H54 (cell line): ENCODE measurements at places on chromosomes 5 and 9.
A peak's percentile ranks its signal among the peaks of the same experiment; 100 is the strongest.

DNA sequence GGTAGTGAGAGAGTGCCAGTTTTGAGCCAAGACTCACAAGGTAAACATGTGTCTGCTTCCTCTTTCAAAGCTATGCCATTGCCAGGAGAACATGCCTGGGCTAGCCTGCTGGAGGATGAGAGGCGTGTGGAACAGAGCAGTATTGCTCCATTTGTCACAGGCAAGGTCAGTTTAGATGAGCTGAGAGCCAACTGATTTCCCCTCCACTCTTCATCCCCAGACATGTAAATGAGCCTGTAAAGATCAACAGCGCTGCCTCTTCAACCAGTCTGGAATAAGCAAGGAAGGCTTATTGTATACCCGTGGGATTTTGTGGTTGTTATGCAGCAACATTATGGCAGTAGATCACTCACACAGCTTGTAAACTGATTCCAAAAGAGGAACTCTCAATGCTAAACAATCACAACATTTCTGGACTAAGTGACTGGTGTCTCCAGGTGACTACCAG, 8.2 kb upstream of the GDNF start:
- DNase-seq: no peak

DNA sequence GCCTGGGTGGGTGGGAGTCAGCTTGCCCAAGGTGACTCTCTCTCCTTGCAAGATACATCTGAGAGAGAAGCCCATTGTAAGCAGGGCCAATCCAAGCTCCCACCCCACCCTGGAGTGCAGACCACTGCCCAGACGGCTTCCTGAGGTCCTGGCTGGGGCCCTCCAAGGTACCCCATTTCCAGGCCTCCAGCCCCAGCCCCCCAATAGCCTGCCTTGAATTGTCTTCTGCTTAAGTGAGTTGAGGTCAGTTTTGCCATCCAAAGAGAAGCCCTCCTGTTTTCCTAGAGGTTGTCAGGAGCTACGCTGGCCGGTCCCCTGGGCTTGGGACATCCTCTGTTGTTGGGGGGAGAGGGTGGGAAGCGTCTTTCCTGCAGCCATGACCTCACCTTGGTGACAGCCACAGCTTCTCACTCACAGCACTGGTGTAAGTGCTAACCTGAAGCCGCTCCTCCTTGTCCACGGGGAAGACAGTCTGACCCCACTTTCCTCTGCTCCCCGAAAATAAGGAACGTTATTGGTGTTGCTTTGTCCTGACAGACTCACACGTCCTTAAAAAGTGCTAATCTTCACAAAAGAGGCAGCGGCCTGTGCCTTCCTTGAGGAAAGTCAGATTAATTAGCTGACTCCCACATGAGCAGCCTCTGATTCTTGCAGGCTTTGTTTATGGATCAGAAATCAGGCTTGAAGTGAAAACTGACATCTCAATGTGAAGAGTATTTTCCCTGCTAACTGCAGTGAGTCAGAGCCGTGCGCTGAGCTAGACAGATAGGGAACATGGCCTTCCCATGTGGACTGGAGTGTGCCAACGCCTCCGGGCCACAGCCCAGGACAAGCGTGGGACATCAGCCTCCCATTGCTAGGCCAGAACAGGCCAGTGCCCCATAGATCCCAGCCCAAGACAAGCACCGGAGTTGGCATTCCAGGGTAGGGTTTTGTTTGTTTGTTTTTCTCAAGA, 52.3 kb downstream of the ADAMTS2 start:
- no peak for DNase-seq

- DNase-seq: no peak
Observed at GRCh38 chr9:106738109-106738508, 124.9 kb upstream of the ZNF462 start.

- no peak for DNase-seq
Observed at GRCh38 chr9:92649007-92649406, 20.9 kb downstream of the IPPK start.

- DNase-seq: no peak
Observed at GRCh38 chr5:139825690-139826089, 30.1 kb downstream of the PSD2 start.

GRCh38 chr9:31032206-31032605, 1352.2 kb upstream of the ACO1 start:
- no peak for DNase-seq

GRCh38 chr5:74433896-74434829, 206.4 kb downstream of the ENC1 start:
- peak; percentile 9 for DNase-seq

DNA sequence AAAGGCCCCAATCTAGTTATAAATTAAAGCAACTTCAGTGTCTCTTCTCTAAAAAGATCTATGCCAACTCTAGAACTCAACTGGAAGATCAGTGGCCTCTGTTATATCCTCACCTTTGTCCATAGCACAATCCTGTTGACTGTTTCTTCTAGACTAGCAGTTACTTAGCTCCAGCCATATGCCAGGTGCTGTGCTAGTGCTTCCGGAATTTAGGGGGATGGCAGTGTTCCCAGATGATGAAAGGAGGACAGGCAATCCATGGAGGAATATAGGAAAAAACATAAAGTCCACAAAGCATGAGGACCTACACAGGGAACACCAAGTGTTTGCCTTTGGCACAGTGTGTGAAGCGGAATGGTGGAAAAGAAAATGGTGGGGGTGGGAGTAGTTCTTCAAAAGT, 214.3 kb downstream of the MAPKAP1 start:
- DNase-seq: no peak

DNA sequence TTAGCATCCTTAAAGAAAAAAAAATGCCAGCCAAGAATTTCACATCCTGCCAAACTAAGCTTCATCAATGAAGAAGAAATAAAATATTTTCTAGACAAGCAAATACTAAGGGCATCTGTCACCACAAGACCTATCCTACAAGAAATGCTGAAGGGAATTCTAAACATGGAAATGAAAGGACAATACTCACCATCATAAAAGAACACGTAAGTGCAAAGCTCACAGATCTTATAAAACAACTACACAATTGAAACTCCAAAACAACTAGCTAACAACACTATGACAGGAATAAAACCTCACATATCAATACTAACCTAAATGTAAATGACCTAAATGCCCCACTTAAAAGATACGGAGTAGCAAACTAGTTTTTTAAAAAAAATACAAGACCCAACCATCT, 71.4 kb downstream of the TTC39B start:
- DNase-seq: no peak

- no peak for DNase-seq
Observed at GRCh38 chr5:150605546-150605945, 34.9 kb upstream of the SYNPO start.

DNA sequence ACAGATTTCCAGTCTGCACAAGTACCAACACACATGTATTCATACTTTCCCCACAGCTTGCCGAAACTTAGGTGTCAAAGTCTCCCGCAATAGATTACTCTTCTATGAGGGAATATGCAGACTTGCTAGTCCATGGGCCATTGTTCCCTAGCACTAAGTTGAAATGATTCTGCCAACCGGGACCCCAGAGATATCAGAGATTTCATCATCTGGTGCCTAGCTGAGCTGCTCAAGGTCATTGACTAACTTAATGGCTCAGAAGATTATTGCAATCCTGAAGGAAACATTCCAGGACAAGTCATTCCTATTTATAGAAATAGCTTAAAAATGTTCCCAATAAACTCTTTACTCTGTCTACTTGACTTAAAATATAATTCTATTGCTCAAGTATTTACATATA, 202.6 kb downstream of the PIK3R1 start:
- DNase-seq: no peak

GRCh38 chr9:122015170-122015821, 77.8 kb downstream of the TTLL11 start:
- no peak for DNase-seq

DNA sequence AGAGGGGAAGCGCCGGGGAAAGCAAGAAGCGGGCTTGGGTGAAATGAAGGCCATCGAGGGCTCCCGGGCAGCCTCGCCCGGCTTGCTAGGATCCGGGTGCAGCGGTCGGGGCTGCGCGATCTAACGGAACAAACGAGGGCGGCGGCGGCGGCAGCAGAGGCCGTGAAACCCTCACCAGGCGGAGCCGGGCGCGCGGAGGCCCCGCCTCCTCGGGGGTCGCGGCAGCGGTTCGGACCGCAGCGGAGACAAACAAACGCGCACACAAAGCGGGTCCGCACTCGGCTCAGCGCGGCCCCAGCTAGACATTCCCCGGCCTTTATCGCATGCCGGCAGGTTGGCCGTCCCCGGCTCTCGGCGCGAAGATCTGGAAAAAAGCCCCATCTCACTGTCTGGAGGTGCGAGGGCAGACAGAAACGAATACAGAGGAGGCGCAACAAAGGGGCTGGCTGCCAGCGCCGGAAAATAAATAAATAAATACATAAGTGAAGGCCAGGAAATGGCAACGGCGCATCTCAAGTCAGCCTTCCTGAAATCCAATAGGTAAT, 10.5 kb upstream of the TRIM36 start:
- DNase-seq: no peak

DNA sequence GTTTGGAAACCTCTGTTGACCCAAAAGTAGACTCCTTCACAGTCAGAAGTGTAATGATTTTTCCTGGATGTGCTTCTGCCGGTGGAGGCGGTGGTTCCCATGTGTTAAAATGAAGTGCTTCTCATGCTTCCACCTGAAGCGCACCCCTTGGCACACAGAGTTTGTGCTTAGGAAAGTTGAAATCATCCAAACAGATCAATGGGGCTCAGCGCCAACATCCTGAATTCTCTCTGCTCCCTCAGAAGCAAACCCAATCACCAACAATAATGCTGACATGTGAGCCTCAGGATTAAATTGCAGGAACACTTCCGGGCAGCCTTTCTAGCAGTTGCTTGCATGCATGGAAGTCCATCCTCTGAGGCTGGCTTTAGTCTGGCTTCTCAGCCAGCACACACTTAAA, 71.0 kb downstream of the MED10 start:
- no peak for DNase-seq
